ENCODE measurements at places on chromosomes 13 and 19. TPM values are rescaled to one million over a fixed set of nuclear protein-coding genes. Genes with fewer than 3 reads are reported as not detected.

- DNase-seq: peak; percentile 89
Measured at GRCh38 chr19:29610574-29611271, 4.6 kb downstream of the POP4 start.

DNA sequence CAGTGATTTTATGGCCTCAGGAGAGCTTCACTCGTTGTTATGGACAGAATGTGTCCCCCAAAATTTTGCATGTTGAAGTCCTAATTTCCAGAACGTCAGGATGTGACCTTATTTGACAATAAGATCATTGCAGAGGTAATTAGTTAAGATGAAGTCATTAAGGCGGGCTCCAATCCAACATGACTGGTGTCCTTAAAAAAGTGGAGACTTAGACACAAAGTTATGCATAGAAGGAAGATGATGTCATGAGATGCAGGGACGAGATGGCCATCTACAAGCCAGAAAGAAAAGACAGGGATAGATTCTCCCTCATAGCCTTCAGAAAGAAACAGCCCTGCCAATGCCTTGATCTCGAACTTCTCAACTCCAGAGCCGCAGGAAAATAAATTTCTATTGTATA is 25.8 kb upstream of the SPATA13 start:
- no peak for DNase-seq

DNA sequence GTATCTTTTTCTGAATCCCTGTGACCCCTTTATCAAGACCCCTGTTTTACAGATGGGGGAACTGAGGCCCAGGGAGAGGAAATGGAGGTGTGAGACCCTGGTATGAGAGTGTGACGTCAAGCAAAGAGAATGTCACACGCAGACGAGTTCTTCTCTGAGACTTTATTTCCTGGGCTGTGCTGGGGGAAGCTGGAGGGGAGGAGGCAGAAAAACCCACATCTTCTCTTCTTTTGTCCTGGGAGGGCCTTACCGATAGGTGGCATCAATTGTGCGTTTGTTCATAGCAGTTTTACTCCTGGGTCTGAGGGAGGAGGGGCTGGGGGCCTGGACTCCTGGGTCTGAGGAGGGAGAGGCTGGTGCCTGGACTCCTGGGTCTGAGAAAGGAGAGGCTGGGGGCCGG is 4.9 kb upstream of the KLK15 start:
- DNase-seq: no peak

DNA sequence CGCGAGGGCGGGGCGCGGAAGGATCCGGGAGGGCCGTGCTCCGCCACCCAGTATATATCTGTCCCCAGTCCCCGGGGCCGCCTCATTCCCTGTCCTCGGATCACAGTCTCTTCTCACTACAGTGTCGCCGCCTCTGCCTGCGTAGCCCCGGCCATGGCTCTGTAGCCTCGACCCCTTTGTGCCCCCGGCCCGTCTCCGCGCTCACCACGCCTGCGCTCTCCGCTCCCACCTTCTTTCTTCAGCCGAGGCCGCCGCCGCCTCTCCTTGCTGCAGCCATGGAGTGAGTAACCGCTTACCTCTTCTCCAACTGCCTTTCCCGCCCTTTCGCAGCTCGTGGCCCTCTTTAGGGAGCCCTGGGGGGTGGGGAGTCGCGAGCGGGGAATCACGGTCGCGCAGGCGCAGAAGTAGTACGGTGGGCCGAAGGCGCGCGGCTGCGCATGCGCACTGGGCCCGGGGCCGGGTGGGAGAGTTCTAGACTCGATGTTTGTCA is at the start of the genes ATF5 and NUP62:
Gene ATF5, plus strand, starts transcription at position 85 of the 490 bp plus-strand sequence. CDS start 1,646 bp downstream, outside the sequence.
Gene NUP62, minus strand, starts transcription at position 384 of the 490 bp plus-strand sequence. CDS start 19,697 bp downstream, outside the sequence.
- peak; percentile 82 for DNase-seq

- no peak for DNase-seq
Measured at GRCh38 chr13:20938302-20938701, 35.8 kb upstream of the XPO4 start.

- DNase-seq: no peak
Measured at GRCh38 chr13:29474991-29475390, 120.5 kb downstream of the SLC7A1 start.

DNA sequence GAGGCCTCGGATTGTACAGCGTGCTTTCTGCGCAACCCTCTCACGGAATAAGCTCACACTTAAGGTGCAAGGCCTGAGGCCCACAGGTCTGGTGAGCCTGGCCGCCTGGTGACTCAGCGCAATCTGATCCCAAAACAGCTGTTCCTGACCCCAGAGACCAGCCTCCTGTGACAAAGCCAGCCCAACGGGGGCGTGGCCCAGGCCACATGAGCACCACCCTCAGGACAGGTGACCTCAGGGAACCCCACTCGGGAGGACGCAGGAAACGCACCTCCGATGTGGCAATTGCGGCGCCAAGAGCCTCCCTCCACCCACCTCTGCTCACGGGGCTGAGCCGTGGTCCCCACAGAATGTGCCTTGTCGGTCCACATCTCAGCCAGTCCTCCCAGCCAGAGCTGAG is 26.4 kb downstream of the GRTP1 start:
- DNase-seq: no peak

- no peak for DNase-seq
Measured at GRCh38 chr13:79126706-79127105, 279.3 kb downstream of the RBM26 start.

GRCh38 chr19:2608602-2608922 is 93.9 kb downstream of the GNG7 start:
- no peak for DNase-seq

DNA sequence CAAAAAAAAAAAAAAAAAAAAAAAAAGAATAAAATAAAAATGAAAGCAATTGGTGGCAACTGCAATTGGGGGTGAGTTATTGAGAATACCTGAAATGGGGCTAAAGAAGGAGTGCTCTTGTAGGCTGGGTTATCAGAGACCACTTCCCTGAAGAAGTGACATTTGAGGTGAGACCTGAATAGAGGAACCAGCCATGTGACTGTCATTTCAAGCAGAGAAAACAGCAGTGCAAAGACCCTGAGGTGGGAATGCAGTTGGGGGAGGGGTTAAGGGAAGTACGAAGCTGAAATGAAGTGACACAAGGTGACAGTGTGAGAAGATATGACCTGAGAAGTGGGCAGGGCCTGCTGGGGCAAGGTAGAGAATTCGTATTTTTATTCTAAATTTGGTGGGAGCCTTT is 4.3 kb upstream of the PALM3 start:
- DNase-seq: no peak

- peak; percentile 40 for DNase-seq
Measured at GRCh38 chr19:18939922-18940768, 872 bp downstream of the HOMER3 start.

DNA sequence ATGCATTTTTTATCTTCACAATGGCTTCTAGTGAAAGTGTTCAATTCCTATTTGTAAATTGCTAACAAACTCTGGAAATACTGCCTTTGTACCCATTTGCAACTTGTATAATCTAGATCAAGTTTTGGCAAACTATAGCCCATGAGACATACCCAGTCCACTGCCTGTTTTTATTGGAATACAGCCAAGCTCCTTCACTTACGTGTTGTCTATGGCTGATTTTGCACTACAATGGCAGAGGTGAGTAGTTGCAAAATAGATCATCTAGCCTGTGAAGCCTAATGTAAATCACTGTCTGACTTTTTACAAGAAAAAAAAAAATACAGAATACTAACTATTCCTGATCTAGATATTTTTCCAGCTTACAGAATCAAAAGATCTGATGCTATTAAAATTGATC is 37.1 kb downstream of the DZIP1 start:
- DNase-seq: peak; percentile 79

DNA sequence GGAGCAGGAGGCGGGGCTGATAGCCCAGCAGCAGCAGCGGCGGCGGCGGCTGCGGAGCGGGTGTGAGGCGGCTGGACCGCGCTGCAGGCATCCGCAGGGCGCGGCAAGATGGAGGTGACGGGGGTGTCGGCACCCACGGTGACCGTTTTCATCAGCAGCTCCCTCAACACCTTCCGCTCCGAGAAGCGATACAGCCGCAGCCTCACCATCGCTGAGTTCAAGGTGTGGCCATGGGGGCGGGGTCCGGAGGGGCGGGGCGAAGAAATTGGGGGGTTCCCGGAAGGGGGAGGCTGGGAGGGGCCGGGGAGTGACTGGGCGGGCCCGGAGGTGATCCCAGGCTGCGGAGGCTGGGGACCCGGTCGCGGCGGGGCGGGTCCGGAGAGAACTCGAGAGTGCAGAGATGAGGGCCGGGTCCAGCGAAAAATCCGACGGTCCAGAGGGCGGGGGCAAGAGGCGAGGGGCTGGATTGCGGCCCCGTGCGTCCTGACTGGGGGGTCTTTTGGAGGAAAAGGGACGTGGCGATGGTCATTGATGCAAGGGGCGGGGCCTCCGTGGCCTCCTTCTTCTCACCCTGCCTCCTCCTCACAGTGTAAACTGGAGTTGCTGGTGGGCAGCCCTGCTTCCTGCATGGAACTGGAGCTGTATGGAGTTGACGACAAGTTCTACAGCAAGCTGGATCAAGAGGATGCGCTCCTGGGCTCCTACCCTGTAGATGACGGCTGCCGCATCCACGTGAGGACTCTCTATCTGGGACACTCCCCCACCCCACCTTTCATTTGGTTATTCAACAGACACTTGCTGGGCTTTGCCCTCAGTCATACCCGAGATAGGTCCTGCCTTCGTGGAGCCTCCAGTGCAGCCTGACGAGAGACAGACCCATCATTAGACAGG is at the start of gene TBCB:
Gene TBCB, plus strand, starts transcription at position 16 of the 891 bp plus-strand sequence. Its CDS starts 93 bp downstream, at position 109.
- DNase-seq: peak; percentile 37

DNA sequence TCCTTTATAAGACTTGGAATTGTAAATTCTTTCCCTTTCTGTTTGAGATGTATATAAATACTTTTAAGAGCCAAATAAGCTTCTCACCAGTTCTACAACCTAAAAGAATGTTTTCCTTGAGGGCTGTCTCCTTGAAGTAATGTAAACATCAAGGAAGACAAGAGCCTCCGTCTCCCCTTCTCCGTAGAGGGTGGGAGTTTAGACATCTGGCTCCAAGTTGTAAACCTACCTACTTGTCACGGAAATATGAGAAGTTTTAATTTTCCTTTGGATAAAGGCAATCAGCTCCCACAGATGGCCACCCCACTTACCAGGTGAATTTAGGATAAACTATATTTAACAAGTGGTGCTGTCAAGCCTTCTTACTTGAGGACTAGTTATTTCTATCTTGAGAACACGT is 237.9 kb downstream of the NALCN start:
- no peak for DNase-seq

Gene RAP2A
- total RNA-seq: 63.6 TPM

Gene PRODH2
- not detected for total RNA-seq

Gene CCDC122
- total RNA-seq: 5.4 TPM

Gene DPF1
- total RNA-seq: 0.47 TPM

Gene CCDC70
- total RNA-seq: not detected

Gene TUBA3C
- not detected for total RNA-seq

Data from dermis blood vessel endothelial cell (primary cell).